SK-N-DZ (cell line): ENCODE measurements at places on chromosomes 13 and 19.

- DNase-seq: no peak
Observed at GRCh38 chr13:39284801-39285388, 246.6 kb downstream of the NHLRC3 start.

DNA sequence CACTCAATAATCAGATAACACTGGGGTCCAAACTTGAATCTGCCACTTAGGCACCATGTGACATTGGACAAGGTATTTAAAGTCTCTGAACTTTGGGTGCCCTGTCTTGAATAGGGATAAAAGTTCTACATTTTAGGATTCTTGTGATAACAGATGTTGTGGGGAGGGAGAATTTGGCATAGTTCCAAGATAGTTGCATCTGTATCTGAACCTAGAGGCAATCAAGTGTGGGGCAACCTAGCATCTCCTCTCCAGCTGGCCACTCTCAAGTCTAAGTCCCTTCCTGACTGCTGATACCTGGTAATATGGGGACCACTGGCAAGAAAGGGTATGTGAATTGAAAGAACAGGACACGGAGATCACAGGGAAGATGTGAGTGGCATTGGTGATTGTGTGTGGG is 256.1 kb downstream of the FOXO1 start:
- DNase-seq: no peak

GRCh38 chr19:51015691-51016267 is 3.7 kb downstream of the KLK10 start:
- DNase-seq: no peak

GRCh38 chr13:108996430-108996829 is 367.0 kb downstream of the MYO16 start:
- no peak for DNase-seq

GRCh38 chr13:22839603-22840530 is 340.9 kb upstream of the SGCG start:
- no peak for DNase-seq
